BJ (cell line): ENCODE measurements at places on chromosomes 7 and 10. TPM values are rescaled to one million over a fixed set of nuclear protein-coding genes. Genes with fewer than 3 reads are reported as not detected.
A peak's percentile ranks its signal among the peaks of the same experiment; 100 is the strongest.

IDI2 gene
- not detected in 2 replicates for polyA plus RNA-seq

DNA sequence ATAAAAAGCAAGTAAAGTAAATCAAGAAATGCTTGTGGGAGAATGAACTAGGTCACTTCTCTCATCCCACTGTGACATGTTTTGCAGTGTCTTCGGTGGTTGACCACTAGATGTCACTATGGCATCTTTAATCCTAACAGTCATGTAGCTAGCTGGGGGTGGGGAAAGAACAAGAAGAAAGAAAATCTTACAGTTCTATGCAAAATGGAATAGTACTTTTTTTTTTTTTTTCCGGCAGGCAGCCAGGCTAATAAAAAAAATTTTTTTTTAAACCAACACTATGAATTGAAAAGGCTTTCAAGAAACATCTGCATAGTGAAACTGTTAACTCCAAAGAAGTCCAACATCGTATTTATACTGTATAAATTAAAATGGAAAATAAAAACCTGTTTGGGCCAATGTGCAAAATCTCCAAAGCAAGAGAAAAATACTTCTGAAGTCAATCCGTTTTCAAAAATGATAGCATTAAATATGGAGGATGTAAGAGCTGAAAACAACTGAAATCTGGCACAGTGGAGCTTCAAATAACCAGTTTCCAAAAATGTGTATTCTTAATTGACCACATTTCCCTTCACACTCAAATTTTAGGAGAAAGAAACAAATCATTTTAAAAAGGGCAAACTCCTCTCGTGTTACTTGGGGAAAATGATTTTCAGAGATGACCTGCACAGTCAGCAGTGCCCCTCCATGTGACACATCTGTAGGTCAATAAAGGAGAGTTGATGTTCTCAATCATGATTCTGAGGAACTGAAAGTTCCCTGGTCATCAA lies 38.5 kb downstream of the CDK1 start:
- DNase-seq, result peak; percentile 71

GRCh38 chr10:52390388-52390787 lies 76.3 kb downstream of the DKK1 start:
- no peak for DNase-seq

DNA sequence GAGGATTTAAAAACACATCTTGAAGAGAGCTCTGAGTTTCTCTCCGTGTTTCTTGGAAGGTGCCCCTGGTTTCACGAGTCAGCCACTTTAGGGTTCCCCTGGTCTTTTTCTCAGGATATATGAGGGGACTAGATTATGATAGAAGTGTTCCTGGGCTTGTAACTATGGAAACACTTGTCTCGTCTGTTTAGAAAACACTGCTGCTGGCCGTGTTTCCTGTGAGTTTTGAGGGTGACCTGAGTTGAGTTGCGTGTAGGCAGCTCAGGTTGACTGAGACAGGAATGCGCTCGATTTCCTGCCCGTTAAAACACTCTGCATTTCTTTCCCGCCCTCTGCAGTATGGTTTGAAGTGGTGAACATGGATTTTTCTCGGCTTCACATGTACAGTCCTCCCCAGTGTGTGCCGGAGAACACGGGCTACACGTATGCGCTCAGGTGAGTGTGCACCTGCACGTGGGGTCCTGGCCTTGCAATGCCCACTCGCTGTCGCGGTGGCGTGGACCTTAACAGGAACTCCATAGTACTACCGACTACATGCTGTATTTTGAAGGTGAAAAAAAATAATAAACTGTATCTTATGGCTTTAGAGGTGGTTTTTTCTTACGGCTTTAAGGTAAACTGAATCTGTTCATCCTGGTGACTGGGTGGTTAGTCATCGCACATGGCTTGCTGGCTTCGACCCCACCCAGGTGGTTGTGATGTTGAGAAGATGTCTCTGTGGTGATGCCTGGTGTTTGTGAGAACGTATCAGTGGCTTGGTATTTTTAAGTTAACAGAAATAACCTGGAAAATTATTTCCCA lies at the start of gene SUN1:
TSS of gene SUN1 (plus strand) at position 310 of the 801 bp plus-strand sequence. CDS start at position 359, 49 bp downstream.
- DNase-seq, result peak; percentile 45

DNA sequence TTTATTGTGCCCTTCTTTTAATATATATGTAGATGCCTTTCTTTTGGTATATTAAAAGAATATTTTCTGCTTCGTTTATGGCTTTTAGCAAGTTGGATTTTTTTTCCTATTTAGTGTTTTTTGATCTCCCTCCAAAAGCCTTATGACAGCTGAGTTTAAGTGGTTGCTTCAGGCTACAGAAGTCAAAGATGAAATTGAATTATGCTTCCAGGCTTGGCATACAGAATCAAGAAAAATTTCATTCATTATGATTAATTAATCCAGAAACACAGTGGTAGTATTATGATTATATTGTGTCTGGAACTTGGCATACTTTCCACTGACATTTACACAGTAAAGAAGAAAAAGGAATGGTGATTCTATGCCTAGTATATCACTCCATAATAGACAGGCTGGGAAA lies 63.8 kb upstream of the SEM1 start:
- DNase-seq, result no peak
